ENCODE measurements at places on chromosomes 5 and 9.
A peak's percentile ranks its signal among the peaks of the same experiment; 100 is the strongest.

DNA sequence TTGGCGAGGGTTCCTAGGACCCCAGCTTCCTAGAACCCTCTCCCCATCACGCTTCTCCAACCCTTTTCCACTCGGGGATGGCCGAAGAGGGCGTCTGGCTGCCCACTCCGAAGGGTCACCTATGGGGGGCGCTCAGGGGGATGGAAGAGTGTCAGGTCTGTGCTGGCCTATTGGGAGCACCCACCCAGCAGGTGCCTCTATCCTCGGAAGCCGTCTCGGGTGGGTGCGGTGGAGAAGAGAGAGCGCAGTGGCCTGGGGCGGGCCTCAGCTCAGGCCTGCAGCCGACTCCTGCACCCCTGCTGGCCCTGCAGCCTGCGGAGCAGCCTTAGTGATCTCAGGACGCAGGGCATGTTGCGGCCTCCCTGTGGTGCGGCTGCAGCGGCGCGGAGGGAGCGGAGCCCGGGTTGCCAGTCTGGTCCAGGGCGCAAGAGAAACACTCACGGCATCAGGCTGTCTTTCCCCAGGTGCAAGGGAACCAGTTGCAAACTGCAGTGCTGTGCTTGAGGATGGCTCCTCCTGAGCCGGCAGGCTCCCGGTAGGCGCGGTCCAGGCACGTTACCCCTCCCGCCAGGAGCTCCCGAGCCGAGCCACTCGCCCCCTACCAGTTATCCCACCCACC is 1.5 kb upstream of the IRX2 start:
- peak; percentile 38 for DNase-seq

- no peak for DNase-seq
These were observed 16.7 kb downstream of the FGD3 start for GRCh38 chr9:92963831-92964606.

GRCh38 chr5:162484986-162485385 is 417.4 kb downstream of the GABRG2 start:
- DNase-seq, result no peak

DNA sequence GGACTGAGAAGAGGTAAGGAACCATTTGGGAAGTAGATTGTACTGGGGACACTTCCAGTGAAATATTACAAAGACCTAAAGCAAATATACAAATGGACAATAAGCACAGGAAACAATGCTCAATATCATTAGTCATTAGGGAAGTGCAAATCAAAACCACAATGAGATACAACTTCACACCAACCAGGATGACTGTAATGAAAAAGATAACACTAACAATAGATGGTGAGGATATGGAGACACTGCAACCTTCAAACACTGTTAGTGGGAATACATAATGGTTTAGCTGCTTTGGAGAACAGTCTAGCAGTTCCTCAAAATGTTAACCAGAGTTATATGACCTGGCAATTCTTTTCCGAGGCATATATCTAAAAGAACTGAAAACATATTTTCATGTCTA is 149.7 kb downstream of the TRPM3 start:
- DNase-seq, result no peak

DNA sequence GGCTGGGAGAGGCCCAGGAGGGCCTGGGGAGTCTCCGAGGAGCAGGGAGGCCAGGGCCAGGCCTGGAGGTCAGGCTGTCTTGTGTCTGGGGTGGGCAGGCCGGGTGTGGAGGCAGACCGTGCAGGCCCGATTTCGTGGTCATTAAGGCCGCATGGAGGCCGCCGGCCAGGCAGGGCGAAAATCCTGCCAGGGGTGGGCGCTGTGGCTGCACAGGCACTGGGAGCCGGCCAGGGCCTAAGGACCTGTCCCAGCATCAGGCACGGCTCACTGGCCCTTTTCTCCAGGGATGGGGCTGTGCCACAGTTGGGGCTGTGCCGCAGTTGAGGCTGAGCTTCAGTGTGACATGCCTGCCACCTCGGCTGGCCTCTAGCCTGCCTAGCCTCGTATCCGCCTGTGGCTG is 35.9 kb downstream of the ASS1 start:
- no peak for DNase-seq

DNA sequence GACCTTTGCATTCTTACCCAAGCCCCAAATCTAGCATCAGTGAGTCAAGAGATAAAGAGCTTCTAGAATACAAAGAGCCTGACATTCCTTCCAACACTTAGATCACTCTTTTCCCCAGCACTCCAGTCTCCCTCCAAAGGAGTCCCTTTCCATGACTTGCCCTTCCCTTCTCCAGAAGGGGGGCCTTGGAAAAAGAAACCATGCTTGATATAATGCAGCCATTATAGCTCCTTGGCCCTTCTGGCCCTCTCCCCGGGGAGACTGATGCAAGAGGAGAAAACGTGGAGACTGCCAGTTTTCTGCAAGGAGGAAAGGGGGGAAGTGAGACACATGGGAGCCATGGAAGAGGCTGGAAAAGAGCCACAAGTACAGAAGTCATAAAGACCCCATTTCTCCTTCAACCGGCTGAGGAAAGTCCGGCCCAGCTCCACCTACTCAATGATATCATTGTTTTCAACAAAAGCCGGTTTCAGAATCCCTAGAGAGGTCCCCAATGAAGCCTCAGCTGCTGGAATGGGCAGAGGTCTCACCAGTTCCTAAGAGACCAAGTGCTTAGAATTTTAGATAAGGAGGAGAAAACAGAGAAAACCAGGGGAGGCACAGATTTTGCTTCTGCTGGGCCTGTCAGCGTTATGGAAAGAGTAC is 29.0 kb downstream of the ADAM19 start:
- DNase-seq, result no peak

DNA sequence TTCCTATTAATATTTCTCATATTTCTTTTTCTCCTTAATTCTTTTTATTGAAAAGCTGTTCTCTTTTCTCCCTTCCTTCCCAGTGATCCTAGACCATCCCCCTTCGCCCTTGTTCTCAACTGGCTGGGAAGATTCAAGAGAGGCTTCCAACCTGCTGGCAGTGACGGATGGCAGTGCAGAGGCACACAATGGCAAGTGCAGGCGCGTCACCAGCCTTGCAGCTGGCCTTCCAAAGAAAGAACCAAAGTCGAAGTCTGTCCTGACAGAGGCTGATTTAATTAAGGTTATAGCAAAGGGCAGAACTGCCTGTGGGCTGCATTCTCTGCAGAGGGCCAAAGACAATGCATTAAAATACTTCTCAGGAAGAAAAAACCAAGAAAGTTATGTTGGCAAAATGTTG is 7.4 kb downstream of the CEMIP2 start:
- DNase-seq, result peak; percentile 64

DNA sequence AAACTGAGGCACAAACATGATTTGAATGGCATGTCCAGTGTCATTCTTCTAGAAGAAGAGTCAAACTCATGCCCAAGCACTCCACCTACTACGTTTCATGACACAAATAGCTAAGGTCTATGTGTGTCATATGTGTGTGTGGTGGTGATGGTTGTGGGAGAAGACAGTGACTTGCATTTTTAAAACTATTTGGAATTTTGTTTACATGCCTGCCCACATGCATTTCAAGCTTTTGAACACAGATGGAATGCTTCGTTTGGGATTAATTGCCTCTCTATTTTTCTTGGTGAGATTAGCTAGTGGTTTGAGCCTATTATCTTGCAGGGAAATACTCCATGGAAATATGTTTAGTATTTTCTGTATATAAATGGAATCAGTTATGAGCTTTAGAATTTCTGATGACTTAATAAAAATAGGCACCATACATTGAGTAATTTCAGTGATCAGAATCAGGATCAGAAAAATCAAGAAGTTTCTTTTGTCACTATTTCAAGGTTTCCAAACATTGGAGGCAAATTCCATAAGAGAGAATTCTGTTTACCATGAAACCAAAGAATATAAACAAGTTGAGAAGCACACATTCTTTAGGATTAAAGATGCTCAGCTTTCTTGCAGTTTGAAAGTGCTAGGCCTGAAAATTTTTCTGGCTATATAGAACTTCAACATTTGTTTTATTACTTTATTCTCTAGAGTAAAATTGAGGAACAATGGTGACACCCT is 260.3 kb upstream of the SEMA6A start:
- DNase-seq, result no peak

- no peak for DNase-seq
These were observed 221.8 kb downstream of the SNCAIP start for GRCh38 chr5:122533825-122534224.

GRCh38 chr5:1776831-1777230 is 22.8 kb downstream of the MRPL36 start:
- no peak for DNase-seq

GRCh38 chr5:162990856-162991497 is 446.4 kb upstream of the CCNG1 start:
- no peak for DNase-seq

DNA sequence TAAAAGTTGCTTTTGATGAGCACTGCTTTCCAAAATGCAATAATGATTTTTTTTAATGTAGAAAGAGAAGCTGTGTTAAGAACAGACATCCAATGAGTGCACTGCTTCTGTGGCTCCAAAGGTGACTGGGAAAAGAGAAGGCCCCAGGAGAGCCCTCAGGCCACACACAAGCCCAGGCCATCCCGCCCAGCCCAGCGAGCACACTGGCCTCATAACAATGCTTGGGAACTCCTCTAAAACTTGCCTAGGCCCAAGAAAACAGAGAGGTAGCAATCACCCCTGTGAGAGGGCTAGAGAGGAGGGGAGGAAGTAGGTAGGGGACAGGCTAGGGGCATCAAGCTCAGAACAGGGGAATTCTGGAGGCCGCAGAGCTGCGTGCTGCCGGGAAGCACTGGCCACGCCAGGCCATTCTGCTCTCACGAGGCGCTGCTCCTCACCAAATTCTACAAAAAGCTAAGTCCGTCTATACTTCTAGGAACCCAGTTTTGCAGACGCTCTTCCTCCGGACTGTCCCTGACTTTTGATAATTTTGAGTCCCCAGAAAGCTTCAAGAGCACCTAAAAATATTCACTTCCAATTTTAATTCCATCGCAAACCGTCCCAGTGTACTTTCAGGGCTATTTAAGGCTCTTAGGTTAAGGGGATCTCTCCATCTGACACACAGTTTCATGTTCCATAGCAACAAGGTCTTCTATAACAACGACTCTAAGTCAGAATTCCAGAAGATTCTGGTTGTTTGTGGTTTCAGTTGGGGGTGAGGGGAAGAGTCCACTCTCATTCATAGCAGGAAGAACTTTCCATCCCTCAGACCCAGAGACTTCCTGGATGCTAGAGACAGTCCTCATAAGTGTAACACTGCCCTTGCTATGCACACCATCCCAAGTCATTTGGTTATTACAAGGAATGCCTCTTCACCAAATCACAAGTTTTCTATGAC is 51.0 kb downstream of the HABP4 start:
- no peak for DNase-seq

Data from NCI-H1105 (cell line).